ENCODE measurements at places on chromosomes 13 and 19.

DNA sequence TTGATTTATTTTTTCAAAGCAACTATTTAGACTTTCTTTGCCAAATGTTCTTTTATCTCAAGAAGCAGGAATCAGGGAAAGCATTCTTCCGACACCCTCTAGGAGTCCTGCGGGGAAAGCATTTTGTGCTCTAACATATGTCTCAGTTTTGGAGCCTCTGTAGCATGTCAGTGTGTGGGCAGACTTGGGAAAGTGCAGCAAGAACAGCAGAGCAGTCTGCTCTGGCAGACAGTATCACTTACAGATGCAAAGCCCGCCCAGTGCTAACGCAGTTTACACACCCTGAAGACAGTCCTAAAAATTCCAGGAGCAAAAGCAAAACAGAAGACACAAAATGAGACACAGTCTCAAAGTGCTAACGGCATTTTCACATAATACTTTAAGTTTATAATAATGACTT lies 393.5 kb downstream of the KLF12 start:
- no peak for DNase-seq

- DNase-seq, result no peak
Measured at GRCh38 chr13:42055500-42056085, 7.1 kb downstream of the DGKH start.

DNA sequence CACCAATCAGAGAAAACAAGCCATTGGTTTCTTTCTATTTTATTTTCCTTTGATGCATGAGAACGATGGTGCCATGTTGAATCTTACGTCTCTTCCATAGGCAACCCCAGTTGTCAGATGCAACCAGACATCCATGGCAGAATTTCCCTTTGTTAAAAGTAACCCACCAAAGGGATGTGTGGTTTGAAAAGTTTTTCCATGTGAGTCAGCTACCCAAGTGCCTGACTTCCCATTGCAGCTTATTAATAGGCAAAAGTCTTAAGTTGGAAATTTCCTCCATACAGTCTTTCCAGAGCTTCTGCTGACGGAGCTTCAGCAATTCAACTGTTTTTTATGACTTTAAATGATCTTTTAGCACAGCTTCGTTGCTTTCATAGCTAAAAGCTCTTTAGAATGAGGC lies 73.8 kb upstream of the FAM216B start:
- no peak for DNase-seq

GRCh38 chr13:23902975-23903905 lies 5.9 kb upstream of the C1QTNF9B start:
- DNase-seq, result no peak

DNA sequence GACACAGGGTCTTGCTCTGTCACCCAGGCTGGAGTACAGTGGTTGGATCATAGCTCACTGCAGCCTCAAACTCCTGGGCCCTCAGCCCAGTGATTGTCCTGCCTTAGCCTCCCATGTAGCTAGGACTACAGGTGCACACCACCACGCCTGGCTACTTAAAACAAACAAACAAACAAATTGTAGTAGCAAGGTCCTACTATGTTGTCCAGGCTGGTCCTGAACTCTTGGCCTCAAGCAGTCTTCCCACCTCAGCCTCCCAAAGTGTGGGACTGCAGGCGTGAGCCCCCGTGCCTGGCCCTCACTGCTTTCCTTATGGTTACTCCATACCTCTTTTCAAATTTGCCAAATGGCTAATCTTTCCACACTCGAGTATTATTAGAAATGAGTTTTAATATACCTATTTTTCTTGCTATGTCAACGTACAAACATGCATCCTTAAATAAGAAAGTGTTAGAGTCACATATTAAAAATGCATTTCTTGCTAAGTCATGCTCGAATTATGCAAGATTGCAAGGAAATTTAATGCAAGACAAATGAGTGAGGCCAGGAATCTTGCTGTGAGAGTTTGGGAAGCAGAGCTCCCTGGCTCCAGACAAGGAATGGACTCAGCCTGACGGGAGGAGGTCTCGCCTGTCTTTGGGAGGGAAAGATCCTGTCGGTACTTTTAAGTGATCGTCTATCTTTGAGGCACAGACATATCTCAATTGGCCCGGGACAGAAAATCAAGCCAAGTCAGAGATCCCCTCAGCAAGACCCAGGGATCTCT lies 39.4 kb downstream of the RFX2 start:
- DNase-seq, result no peak

DNA sequence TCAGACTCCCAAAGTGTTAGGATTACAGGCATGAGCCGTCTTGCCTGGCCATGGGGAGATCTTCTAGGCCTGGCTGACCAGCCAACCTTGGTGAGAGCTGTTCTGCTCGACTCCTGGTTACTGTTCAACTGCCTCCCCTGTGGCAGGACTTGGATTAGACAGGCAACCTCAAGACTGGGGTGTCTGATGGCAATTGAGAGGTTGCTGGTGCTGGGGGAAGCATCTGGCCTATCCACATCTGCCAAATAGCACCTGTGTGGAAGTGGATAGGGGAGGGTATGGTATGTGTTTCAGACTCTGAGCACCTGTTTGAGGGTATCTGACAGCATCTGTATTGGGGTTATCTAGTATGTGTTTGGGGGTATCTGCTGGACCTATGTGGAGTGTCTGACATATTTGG lies 44.7 kb downstream of the ARHGEF18 start:
- no peak for DNase-seq

- no peak for DNase-seq
Measured at GRCh38 chr13:98520674-98521449, 56.0 kb downstream of the STK24 start.

GRCh38 chr13:33757713-33758112 lies 60.2 kb upstream of the RFC3 start:
- DNase-seq, result no peak

DNA sequence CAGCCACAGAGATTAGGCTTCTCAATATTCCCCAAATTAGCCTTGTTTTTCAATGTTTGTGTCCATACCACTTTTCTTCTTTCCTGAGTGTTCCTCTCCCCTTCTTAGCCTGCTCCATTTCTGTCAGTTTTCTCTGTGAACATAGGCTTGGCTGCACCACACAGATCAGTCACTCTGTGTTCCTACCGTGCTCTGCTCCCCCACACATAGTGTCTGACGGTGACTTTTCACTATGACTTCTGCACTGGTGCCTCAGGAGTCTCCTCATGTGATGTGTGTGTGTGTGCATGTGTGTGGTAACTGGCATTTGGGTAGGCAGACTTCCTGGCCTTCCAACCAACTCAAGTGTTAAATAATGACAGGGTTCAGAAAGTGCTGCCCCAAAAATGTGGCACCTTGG lies 47.9 kb upstream of the MYCBP2 start:
- DNase-seq, result no peak

GRCh38 chr13:107937848-107938247 lies 277.5 kb downstream of the LIG4 start:
- DNase-seq, result no peak

- no peak for DNase-seq
Measured at GRCh38 chr13:106475852-106476251, 59.6 kb downstream of the EFNB2 start.

- DNase-seq, result no peak
Measured at GRCh38 chr13:40508127-40508526, 158.3 kb downstream of the FOXO1 start.

DNA sequence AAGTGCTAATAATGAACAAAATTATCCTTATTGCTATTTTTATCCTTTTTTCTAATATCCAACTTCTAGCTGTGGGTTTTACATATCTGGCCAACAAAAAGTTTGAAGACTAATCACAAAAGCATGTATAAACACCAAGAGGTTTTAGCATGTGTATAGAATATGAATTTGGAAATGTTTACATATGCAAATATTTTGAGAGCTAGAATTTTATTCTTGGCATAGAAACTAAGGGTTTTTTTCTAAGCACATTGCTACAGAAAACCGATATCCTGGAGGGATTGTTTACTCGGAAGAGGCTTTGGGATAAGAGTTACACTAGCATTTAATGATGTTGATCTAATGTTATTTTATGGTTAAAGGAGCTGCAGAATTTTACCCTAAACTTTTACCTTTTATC lies 392.1 kb downstream of the EFNB2 start:
- DNase-seq, result no peak

DNA sequence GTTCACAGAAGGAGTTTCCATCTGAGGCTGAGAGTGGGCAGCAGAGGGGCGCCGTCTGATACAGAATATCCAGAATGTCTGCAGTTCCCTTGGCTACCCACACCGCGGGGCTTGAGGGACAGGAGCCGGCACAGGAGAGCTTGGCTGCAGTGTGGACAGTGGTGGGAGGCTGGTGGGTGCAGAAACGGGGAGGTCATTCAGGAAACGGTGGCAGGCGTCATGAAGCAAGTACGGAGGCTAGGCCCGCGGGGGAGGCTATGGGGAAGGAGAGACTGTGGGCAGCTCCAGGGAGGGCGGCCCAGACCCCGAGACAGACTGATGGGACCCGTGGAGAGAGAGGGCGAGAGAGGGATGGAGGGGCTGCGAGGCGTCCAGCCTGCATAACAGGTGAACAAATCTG lies 55.2 kb upstream of the UQCRFS1 start:
- no peak for DNase-seq

DNA sequence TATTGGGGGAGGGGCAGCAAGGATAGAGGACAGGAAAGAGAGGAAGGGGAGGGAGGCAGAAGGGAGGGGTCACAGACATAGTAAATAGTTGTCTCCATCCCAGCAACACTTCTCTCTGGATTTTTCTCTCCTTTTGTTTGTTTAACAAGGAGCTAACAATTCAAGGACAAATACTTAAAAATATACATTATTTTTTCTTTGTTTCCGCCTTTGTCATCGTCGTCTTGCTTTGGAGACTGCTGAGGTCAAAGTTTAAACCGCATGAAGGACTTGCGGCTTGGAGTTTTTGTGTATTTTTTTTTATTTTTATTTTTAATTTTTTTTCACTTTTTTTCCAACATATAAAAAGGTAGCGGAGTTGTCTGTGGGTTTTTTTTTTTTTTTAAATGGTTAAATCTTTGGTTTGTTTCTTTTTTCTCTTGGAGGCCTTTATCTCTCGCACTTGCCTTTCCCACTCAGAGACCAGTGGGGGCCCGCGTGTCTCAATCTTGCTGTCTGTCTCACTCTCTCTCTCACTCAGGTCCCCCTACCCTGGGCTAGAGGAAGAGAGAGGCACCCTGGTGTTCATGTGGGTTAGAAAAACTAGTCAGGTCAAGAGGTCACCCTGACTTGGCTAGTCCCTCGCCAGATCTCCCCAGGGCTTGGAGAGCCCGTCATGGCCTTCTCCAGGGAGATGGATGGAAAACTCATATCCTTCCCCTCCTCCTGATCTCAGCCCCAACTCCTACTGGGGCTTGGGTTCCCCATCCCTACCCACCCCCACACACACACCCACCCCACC lies 11.0 kb downstream of the ZNF574 start:
- DNase-seq, result no peak

DNA sequence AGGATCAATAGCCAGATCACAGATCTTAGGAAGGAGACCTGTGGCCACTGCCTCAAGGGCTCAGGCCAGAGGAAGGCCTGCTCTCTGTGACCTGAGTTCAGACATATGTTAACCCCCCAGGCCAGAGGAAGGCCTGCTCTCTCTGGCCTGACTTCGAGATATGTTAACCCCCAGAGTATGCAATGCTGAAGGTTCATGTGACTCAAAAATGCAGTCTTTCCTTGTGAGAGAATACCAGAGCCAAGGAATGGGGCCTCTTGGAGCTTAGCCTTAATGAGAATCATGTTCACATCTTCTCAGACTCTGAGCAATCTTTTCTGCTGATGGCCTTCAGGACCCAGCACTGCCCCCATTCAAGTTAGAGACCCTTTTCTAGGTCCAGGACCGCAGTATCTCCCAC lies 36.7 kb downstream of the MBNL2 start:
- DNase-seq, result no peak

DNA sequence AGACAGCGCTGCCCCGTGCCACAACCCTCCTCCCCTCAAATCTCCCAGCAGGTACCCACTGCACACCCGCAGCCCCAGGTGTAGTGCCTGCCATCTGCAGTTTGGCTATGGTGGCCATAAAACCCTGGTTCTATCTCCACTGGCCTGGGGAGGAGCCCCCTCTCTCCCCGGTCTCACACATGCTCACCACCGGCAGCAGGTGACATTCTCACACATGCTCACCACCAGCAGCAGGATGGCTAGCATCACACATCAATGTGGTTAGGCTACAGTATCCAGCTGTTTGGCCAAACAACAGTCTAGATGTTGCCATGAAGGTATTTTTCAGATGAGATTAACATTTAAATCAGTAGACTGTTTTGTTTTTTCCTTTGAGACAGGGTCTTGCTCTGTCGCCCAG lies 31.1 kb downstream of the ELL start:
- DNase-seq, result no peak

DNA sequence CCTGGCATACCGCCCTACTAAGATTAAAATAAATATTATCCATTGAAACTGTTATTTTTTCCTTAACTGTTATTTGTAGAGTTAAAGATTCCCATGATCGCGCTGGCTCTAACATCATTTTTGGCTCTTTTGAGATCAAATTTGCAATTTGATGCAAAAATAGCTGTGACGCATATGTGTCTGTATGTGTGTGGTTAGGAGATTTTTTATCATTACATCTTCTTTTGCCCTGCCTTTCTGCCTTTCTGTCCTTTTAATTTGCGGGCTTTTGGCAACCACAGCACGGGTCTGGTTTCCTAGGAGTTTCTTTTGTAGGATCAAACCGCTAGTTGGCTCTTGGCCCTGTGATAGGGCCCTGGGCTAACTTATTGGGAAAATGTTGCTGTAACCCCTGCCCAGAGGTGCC lies 37.3 kb upstream of the ALOX5AP start:
- no peak for DNase-seq

GRCh38 chr19:33448159-33448516 lies 73.5 kb downstream of the PEPD start:
- no peak for DNase-seq

GRCh38 chr13:110128546-110128945 lies 178.4 kb downstream of the COL4A1 start:
- no peak for DNase-seq

GRCh38 chr13:63124863-63125262 lies 1709.2 kb upstream of the PCDH20 start:
- DNase-seq, result no peak

DNA sequence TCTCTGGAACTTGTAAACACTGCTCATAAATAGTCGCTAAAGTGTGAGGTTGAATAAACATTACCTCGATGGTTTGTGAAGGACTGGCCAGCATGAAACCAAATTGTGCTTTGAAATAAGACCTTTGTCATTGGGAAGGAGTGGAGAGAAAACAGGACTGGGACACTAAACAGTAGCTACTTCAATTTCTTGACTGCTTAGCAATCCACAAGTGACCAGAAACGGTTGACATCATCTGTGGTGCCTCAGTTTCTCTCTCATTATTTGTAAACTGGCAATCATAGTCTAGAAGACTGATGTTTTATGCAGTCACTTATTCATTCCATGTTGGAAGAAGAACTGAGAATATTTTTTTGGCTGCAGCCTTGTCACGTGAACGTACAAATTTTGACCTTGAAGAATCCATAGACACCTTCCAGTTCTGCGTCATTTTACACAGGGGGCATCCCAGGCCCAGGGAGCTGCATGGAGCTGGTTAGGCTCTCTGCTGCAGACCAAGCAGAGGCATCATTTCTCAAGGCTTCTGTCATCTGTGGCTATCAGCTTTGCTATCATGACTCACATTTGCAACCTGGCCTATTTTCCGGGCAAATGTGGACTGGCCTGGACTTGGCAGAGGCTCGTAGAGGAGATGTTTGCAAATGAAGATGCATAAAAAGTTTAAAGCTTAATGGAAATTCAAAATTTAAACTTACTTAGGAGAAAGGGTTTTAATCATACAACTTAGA lies 391.8 kb downstream of the FGF9 start:
- DNase-seq, result no peak

GRCh38 chr19:1699998-1700732 lies 47.8 kb upstream of the TCF3 start:
- no peak for DNase-seq
